ENCODE measurements at places on chromosomes 1 and 21.

DNA sequence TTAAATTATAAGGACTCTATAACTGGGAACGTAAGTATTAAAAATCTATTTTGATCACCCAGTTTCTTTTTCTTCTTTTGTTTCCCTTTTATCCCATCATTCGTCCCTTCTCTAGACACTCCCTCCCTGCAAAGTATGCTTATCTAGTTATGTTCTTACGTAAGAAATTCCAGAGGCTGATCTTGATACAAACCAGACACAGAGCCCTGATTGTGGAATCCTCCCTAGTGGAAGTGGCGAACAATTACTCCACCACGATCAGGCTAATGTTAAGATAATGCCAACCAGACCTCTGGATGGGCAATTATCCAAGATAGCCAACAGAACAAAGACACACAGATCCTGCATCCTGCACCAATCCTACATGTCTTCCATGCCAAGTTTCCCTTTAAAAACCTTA is 1557.4 kb downstream of the PLA2G4A start:
- DNase-seq: no peak

DNA sequence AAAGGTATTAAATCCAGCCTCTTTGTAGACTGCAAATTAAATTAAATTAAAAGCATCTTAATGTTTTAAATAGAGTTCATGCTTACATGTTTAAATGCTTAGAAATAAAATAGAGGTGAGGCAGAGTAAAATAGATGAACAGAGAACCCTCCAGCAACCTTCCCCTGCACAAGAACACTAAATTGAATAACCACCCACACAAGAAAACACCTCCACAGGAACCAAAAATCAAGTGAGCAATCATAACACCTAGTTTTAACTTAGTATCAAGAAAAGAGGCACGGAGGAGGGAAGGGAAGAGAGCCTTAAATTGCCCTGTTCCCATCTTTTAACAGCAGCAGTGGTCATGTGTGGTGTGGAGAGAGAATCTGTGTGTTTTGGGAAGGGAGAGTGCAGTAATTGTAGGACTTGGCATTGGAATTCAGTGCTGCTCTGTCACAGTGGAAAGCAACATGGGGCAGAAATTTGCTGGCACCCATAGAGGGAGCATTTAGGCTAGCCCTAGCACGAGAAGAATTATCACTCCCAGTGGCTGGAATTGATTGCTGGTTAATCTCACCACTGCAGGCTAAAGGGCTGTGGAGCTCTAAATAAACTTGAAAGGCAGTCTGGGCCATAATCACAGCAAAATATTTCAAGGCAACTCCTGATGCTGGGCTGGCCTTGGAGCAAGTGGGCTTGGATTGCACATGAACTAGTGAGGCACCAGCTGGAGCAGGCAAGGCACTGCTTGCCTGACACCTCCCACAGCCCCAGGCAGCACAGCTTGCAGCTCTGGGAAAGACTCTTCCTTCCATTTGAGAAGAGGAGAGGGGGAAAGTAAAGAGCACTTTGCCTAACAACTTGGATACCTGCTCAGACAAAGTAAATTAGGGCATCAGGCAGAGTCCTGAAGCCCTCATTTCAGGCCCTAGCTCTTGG is 1478.8 kb downstream of the NCAM2 start:
- no peak for DNase-seq

DNA sequence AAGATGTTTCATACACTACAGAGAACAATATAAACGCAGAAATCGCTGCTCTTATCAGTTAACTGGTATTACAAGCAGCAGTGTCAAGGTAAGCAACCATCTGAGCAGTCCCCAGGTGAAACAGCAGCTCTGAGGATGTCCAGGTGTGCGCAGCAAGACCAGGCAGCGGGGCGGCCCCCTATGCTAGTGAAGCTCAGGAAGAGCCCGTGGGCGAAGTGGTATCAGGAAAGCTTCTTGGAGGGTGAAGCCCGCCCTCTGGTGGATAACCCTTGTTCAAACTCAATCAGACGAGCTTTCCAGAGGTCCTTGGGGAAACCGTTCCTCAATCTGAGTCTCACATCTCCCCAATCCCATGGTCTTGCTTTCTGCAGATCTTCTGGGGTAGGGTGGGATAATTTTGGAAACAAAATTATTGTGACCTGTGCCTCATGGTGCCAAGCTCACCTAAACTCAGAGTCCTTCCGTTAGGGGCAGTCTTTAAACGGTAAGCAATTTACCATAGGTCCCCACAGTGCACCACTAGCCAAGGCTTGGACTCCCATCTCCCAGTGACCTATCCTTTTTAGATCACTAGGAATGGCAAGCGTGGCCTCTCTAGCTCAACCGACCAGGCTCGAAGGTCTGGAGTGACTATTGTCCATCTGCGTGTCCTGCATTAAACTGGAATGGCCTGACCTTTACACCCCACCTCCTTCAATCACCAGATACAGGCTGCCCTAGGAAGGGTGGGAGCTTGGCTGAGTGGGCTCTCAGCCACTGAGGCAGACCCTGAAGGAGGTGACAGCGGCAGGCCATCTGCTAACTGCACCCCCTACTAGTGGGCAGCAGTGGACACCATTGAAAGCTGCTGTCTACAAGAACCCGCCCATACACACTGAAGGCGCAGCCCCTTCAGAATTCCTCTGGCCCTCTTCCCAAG is 13.6 kb upstream of the FAM110D start:
- DNase-seq: peak; percentile 79

DNA sequence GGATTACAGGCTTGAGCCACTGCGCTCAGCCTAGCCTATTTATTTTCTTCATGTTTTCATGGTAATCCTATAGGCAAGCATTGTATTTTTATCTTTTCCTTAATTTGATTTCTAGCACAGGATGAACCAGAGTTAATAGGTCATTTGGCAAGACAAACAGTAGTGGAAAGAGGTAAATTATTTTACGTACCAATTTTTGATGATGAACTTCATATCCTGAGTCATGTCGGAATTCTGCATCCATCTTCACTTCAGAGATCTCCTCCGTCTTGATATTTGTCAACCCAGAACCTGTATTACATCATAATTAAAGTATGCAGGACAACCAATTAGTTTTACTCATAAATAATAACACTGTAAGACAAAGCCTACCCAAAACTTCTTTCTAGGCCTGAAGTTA is 162.6 kb downstream of the GABPA start:
- no peak for DNase-seq

DNA sequence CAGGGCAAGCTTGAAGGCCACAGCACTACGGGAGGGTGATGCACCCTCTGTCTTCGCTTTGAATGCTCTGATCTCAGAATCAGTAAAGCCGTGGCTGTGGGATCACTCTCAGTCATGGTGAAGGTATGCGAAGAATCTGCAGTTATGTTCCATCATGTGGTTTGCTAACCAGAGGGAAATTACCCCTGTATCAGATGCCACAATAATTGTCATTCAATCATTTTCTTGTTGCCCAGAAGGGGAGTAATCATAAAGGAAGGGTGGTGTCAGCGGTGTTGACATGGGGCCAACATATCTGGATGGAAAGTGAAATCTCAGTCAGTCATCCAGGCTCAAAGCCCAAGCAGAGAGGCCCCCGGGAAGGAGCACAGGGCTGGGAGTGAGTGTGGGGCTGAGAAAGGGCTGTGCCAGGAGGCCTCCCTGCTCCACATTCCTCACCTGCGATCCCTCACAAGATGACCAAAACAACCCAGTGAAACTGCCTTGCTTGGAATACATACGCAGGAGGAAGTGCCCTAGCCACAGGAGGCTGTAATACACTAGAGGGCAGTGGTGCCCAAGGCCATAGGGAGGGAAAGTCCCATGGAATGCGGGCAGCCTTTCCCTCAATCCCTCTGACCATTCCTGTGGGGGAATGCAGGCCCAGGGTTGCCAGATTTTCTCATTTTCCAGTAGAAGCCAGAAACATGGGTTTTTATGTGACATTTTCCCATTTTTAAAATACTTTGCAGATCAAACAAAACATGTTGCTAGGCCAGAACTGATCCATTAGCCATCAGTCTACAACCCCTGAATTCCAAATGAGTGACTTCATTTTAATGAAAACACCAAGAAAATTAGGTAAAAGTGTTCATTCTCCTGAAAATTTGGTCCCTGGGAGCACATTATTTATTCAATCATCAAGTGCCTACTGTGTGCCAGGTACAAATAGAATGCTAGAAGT is 95.7 kb upstream of the VANGL1 start:
- DNase-seq: no peak

GRCh38 chr1:53256511-53257453 is 18.5 kb upstream of the MAGOH start:
- no peak for DNase-seq

DNA sequence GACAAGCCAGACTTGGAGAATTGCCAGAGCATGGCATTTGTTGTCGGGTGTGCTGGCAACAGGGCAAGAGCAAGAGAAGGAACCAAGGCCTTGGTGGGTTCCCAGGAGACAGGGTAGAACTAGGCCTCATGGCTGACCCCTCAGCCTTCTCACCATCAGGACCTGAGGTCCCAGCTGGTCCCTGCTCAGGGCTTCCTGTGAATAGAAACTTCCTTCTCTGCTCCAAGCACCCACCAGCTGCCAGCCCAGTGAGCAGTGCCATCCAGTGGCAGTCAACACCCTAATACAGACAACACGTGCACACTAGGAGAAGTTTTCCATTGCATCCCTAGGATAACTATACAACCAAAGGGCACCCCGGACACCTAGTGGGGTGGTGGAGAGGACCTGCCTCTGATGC is 22.8 kb downstream of the S100A6 start:
- no peak for DNase-seq

GRCh38 chr1:18597160-18598042 is 33.2 kb upstream of the PAX7 start:
- DNase-seq: peak; percentile 17

GRCh38 chr1:7921796-7922195 is 18.8 kb downstream of the TNFRSF9 start:
- DNase-seq: no peak

DNA sequence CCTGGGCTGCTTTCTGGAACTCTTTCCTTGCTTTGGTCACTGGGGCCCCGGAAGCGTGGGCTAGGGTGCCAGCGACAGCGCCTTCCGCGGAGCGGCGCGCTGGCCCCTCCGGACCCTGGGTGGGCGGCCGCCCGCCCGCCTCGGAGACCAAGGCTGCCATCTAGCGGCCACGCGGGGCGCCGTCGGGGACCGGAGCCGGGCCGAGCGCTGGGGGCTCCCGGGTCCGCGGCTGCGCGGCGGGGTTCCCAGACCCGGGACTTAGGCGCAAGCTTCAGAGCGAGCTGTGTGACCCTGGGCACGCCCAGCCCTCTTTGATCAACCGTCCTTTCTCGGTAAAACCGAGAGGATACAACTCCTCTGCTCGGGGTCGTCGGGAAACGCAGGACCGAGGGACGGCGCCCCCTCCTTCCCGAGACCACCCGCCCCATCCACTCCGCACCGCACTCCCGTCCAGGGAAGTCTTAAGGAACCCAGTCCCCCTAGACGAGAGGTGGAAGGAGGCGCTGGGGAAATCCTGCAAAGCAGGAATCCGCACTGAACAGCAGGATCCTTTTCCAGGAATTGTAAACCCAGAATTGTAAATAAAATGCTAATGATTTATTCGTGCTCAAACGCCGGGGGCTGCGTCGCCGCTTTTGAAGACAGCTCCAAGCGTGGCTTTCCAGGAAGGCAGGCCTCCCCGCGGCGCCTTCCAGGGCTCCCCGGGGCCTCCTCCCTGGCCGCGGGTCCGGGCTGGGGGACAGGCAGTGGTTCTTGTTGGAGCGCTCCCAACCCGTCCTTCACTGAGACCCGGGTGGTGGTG is 41.2 kb downstream of the RRAGC start:
- peak; percentile 29 for DNase-seq

DNA sequence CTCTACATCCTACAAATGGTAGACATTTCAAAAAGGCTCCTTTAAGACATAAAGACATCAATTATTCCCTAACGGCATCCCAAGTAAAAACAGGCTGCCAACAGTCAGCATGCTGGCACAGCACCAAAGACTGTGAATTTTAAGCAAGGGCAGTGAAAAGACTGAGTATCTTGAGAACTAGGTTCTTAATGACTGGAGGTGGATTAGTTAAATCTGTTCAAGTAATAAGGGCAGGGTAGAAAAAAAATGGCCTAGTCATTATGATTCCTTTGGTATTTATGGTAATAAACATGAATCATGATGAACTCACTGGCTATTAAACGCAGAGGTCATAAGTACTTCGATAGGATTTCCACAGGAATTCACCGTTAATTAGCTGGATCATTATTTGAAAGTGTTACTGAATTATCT is 75.2 kb downstream of the KIFAP3 start:
- DNase-seq: no peak

DNA sequence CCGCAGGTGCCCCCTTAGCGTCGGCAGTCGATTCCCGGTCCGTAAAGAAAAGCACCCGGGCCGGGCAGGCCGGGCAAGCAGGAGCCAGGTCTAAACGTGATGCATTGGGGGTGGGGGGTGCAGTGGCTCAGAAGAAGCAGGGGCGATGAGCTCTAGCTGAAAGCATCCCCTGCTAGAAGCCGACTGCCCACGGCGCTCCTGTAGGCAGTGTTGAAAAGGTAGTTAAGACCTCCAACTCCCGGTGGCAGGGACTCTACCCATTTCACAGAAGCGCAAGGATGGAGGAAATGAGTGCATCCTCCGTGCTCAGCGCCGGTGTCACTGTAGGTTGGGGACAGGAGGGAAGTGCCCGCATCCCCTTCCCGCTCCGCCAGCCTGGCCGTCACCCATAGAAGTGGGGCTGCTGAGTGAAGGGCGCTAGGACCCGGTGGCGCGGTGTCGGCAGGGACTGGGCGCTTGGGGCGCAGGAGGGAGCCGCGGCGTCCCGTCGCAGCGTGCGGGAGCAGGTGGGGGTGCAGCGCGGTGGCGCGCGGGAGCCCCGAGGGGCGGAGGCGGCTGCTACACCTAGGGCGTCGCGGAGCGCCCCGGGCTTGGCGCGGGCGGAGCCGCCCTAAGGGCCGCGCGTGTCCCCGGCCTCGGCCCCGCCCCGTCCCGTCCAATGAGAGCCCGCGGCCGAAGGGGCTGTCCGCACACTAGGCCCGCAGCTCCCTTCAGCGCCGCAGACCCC is at the start of gene WNT2B:
Gene WNT2B (plus strand): TSS at position 688 of the 727 bp plus-strand sequence. CDS start 298 bp downstream, outside the sequence.
- DNase-seq: peak; percentile 46

GRCh38 chr1:17923666-17924065 is 168.5 kb downstream of the ACTL8 start:
- DNase-seq: no peak
